ENCODE measurements at places on chromosomes 6 and 20.

DNA sequence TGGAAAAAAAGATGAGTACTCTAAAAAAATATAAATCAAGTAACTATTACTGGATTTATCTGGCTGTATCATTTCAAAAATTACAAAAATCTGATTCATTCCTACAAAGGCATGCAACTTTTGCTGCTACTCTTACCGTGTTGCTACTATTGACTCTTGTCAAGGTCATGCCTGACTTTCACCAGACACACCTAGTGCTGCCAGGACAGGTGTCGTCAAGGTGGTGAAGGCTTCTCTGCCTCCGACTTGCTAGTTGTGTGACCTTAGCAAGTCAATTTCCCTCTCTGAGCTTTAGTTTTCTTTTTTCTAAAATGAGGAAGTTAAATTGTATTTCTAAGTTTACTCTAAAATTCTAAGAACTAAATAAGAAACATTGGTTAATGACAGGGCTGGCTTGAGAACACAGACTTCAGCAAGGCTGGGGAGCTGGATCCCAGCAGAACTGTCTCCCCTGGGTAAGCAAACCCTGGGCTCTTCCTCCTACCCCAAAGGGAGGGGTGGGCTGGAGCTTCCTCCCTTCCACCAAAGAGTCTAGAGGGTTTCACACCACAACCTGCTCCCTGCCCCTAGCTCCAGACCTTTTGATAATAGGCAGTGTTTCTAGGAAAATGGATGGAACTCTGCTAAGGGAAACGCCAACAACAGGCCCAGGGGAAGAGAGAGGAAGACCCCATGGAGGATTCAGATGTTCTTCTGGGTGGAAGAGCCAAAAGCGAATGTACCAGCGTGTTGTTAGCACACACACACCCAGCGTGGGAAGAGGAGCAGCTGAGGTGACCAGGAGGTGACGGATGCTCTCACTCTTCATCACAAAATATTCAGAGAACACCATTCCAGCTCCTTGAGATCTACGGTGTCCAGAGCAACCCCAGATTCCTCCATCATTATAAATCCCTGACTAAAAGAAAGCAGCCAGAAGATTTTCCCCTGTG, 47.9 kb upstream of the CITED2 start:
- no peak for DNase-seq

GRCh38 chr20:62598761-62599194, 43.5 kb upstream of the SLCO4A1 start:
- no peak for DNase-seq

DNA sequence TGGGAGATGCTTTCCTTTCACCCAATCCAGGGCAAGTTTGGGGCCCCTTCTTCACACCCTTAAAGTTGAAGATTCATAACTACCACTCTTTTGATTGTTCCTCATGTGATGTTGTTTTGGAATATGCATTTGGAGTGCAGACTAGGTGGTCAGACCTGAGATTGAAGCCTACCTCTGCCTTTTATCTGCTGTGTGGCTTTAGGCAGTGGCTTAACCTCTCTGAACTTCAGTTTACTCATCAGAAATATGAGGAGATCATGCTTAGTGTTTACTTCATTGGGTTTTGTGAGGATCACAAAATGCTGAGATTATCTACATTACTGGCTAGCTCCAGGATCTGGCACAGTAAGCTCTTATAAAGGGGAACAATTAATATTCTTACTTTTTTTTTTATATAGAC, 26.4 kb upstream of the TCP11 start:
- DNase-seq: no peak

GRCh38 chr6:33373960-33374910, 17.4 kb upstream of the KIFC1 start:
- DNase-seq: no peak

DNA sequence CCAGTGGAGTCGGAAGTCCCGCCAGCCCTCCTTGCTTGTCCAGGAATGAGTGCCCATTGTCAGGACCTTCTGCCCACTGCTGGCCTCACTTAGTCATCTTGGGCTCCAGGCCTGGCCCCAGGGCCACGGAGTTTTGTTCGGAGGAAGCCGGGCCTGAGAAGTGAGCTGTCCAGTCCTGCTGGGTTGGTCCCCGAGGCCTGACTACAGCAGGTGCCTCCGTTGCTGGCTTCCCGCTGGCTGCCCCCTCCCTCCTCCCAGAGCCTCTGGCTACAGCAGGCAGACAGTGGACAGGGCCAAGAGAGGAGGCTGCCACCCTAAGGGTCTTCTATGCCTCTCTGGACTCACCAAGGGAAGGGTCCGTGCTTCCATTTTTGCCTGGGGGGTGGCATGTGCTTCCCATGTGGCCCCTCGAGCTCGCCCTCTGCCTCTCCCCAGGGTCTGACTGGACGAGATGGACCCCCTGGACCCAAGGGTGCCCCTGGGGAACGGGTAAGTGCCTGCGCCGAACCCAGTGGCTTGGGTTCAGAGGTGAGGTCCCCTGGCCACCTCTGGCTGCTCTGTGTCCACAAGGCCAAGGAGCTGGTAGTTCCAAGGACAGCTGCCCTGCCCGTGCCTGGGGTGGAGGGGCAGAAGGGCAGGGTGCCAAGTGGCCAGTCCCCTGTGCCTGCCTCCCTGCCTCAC, 2.8 kb downstream of the COL9A3 start:
- DNase-seq: no peak

GRCh38 chr6:43223175-43223574, 6.1 kb downstream of the DNPH1 start:
- no peak for DNase-seq

- no peak for DNase-seq
These were observed 105.7 kb downstream of the SMLR1 start for GRCh38 chr6:130932921-130933320.

GRCh38 chr6:76742919-76743318, 670.5 kb upstream of the IMPG1 start:
- DNase-seq: no peak

GRCh38 chr20:15512916-15513315, 1060.3 kb downstream of the KIF16B start:
- DNase-seq: no peak

GRCh38 chr20:2713285-2713684, 20.7 kb downstream of the EBF4 start:
- no peak for DNase-seq

- no peak for DNase-seq
These were observed 59.2 kb upstream of the FNDC1 start for GRCh38 chr6:159110013-159110412.

GRCh38 chr6:167031082-167031709, 32.0 kb downstream of the CEP43 start:
- DNase-seq: no peak

- no peak for DNase-seq
These were observed 4.3 kb upstream of the LOC128125822 start for GRCh38 chr6:63567966-63568365.

DNA sequence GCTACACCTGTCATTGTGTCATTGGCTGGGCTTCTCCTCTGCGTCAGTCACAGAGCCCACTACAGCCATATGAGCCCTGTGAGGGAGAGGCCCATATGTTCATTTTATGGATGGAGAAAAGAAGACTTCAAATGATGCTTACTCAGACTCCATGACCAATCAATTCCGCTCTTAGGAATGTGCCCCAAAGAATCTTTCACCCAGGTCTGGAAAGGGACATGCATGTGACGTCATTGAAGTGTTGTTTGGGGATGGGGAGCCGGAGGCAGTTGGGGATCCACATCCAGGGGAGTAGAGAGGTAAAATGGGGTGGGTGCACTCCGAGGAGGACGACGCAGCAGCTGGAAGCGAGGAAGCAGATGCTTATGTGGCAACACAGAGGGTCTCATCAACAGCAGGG, 9.6 kb upstream of the C6orf132 start:
- no peak for DNase-seq

All from GF-D8 (cell line).